ENCODE measurements at places on chromosomes 3 and 15.

GRCh38 chr3:55297706-55298105, 189.4 kb downstream of the WNT5A start:
- DNase-seq = no peak

DNA sequence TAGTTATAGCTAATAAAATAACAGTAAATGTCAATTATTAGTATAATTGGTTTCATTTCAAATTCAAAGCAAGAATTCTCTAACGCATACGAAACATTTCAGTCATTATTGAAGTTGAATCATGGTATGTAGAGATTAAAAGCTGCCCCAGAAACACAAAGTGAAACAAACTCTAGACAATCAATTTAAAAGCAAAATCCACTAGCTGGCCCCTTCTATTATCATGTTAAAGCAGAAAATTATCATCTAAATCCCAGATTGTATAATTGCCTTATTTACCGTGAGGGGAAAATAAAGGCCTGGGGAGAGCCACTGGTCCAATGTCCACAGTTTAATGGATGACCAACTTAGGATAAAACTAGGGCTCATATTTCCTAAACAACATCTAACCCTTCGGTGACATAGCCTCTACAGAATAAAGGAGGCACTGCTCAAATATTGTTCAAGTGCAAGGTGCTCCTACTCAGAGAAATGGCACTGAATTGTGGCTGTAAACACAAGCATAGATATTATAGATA, 110.9 kb upstream of the THRB start:
- no peak for DNase-seq

GRCh38 chr3:111764645-111765091, 94.4 kb upstream of the PHLDB2 start:
- DNase-seq = peak; percentile 42

GRCh38 chr3:143825513-143825912, 22.8 kb downstream of the SLC9A9 start:
- peak; percentile 14 for DNase-seq

DNA sequence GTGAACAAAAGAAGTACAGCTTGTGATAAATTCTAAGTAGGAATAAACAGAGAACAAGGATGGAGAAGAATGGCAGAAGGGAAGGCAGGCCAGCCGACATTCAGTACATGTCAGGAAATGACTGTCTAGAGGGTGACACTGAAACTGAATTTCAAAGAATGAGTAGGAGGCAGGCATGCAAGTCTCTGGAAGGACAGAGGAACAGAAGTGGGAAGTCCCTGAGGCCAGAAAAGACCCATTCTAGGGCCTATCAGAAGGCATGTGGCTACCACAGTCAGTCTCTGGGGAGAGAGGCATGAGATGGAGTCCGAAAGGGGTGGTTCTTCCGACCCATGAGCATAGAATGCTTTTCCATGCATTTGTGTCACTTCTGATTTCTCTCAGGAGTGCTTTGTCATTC, 243.5 kb upstream of the UBE2E2 start:
- DNase-seq = no peak

DNA sequence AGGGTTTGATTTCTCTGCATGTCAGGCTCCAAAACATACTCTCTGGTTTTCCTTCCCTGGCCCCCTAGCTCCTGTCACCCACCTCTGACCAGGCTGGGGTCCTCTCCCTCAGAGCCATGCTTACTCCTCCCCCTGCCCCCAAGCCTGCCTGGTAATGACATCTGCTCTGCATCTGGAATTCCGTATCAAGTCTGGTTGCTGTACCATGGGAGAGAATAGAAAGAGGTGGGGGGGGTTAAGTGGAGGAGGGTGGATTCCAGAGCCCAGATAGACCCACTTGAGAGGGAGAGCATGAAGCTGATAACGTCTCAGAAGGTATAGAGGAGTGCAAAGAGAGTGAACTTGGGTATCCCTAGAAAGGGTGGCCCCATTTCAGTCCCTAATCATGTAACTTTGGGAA, 4.2 kb downstream of the IGDCC4 start:
- no peak for DNase-seq

- peak; percentile 16 for DNase-seq
These were observed 165.4 kb downstream of the CTNNB1 start for GRCh38 chr3:41364736-41365135.

DNA sequence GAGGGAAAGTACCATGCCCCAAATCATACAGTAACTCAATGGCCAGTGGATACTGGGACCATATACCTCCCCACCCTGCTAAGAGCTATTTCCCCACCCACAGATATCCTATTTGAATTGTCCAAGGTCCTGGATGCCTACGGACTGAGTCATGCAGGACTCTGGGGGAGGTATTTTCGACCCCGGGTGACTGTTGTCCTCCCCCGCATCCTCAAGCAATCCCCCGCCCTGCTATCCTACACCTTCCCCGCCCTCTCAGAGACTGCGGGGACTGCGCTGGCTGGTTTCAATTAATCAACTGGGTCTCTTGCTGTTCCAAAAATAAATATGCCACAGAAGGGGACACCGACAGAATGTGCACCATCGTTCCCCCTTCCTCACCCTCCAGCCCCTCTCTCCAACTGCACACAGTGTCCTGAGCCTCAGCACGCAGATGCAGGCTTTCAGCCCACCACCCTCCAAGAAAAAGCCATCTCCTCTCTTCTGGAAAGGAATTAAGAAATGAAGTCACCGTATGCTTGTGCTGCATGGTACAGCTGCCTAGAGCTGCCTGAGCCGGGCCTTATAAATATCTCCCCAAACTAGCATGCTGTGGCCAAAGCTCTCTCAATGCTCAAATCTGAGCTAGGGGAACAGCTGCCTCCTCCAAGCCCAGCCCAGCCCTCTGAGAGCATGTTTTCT, 8.1 kb downstream of the CAV3 start:
- peak; percentile 18 for DNase-seq

DNA sequence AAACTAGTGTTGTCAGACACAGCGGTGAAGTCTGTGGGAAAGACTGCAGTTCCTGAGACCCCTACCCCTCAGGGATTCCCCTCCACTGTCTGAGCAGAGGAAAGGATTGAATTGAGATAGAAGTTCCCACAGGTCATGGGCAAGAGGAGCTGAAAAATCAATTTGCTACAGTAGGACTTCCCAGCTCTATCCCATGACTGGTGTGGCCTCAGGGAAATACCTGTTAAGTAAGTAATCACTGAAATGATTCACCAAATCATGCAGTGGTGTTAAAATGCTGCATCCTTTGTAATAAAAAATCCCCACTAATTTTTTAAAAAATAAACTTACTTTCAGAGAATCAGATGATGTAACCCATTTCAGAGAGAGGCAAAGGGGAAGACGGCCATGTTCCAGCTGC, 45.0 kb upstream of the SPRED1 start:
- peak; percentile 40 for DNase-seq

- DNase-seq = peak; percentile 15
These were observed 78.1 kb upstream of the CGNL1 start for GRCh38 chr15:57298204-57298603.

DNA sequence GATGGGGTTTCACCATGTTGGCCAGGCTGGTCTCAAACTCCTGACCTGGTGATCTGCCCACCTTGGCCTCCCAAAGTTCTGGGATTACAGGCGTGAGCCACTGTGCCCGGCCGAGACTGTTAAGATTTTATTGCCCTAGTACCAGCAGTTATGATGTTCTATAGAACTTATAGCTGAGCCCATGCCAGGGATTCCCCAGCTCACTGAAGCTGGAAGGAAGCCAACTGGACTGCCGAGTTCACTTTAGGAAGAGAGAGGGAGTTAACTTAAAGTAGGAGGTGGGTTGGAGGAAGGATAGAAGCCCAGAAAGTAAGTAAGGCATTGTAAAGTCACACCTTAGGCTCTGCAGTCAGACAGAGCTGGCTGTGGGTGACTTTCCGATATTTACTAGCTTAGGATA, 101.1 kb upstream of the BOC start:
- DNase-seq = no peak

DNA sequence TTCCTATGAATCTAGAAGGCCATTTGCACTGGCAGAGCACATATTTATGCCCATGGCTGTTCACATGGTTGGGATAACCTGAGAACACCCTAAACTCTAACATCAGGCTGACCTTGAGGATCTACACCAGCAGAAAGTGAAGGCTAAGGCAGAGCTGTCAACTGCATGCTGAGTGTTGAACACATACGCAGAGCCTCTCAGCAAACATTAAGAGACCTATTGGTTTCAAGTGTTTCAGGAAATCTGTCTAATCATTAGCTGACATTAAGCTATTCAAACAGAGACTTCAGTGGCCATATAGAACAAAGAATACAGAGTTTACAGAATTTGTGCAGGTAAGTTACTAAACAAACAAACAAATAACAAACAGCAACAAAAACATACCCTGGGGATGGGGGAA, 16.1 kb upstream of the SEC61A1 start:
- no peak for DNase-seq

DNA sequence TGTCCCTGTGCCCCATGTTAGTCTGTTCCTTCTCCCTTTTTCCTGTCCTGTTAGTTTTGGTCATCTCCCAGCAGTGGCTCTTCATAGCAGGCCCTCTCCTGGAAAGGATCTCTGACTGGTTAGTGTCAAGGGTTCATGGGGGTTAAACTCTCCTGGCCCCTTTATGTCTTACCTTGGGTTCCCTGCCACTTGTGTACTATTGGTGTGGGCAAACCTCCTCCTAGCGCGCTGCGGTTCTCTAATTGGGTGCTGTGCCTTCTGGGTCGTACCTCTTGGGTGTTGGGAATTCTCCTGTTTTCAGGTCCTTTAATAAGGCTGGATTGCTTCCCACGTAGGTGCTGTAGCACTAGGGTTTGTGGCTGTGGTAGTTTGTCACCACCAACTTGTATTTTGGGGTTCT, 18.8 kb downstream of the GMPS start:
- DNase-seq = no peak

GRCh38 chr3:156787001-156787400, 39.2 kb upstream of the LEKR1 start:
- no peak for DNase-seq

DNA sequence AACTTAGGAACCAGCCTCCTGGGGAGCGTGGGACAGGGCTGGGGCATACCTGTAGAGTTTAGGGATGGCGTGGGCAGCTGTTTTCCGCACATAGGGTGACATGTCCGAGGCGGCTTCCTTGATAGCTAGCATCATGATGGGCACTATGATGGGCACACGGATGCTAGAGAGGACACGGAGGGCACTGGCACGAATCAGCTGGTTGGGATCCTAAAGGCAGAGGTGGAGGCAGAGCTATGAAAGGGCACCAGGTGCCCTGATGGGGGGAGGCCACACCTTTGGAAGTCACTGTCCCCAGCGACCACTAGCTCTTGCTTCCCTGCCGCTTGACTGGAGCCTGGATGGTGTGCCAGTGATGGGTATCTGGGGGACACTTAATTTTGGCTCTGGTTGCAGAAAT, 28.3 kb downstream of the AP3B2 start:
- no peak for DNase-seq

- DNase-seq = no peak
These were observed 533.0 kb downstream of the EPHB1 start for GRCh38 chr3:135328036-135328435.

- DNase-seq = no peak
These were observed 13.9 kb downstream of the PCYT1A start for GRCh38 chr3:196273655-196274054.

DNA sequence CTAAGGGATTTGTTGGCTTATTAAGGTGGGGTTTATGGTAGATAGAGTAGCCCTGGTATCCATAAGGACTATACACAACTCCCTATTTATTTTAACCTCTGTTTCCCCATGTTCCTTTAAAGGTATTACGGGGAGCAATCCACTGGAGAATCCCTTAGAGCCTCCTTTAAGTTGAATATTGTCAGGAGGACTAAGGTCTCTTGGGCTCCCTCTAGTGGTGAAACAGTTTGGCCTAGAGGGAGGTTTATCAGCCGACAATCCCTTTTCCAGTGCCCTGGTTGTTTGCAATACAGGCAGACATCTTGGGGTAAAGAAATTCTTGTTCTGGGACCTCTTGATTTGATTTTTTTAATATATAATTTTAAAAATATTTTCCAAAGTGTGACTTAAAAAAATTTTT, 12.9 kb downstream of the OPA1 start:
- peak; percentile 37 for DNase-seq

GRCh38 chr15:50687302-50687902, 805 bp upstream of the TRPM7 start:
- DNase-seq = no peak

DNA sequence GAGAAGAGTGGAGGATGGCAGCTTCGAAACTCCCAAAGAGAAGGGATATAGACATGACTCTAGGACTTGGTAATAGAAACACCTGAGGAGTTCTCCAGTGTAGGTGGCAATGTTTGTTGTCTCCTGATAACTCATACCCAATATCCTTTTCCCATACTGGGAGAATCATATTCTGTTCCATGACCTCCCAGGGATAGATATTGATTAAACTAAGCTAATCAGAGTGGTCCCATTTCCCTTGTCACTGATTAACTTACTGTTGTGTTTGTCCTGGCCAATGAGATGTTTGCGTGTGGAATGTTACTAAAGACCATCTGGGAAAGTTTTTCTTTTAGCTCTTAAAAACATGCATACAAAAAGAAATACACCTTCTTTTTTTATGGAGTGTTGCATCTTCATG, 85.6 kb downstream of the RPL22L1 start:
- DNase-seq = no peak

DNA sequence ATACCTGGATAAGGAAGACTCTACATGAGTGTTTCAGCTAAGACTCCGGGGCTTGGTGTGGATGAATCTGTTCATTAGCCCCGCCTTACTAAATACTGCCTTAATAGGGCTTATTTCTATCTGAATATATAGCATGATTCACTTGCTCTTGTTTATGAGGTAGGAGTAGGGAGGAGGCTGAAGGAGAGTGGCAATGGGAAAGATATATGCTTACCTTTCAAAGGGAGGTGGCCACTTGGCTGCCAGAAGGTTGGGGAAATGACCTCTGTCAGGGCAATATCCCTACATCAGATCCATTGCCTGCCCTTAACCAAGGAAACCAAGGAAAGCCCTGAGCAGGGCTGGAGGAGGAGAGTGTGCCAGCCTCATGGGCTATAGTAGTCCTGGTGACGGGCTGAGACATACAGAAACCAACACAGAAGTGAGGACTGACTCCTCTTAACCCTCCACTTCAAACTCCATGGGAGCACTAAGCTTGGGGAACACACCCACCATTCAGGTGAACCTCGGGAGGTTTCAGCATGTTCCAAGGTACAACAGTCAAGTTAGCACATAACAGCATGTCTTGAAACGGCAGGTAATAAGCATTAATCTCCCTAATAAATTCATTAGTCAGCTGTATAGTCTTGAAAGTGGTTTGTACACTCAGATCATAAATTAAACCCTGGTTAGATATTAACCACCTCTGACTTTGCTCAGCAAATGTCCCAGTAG, 80.1 kb downstream of the EOMES start:
- no peak for DNase-seq

GRCh38 chr3:5305684-5305989, 118.1 kb downstream of the EDEM1 start:
- no peak for DNase-seq

DNA sequence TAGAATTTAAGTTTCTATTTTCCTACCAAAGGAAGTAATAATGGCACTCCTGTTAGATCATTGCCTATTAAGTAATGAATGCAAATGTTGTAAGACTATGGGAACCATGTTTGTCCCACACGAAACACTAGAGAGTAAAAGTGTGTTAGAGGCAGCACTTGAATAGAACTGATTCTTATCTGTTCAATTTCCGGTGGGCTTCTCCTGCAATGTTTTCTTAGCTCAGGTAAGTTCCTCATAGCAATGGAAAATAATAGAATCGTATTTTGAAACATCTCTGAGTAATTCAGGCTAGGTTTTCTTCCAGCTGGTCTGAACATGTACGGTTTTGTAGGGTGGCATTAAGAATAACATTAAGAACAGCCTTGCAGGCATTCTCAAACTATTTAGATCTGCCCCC, 145.3 kb upstream of the LIPC start:
- DNase-seq = no peak
